Activated T-helper 2 cell treated with anti-CD3 and anti-CD28 coated beads, Interferon-gamma antibody, Interleukin-2, Interleukin-4, amounts not matched to agents 10 μg/mL and 5 μg/mL and 100 μg/mL, durations not matched to agents 14 hours and 24 hours and 36 hours (primary cell): ENCODE measurements at places on chromosomes 12 and 14.

DNA sequence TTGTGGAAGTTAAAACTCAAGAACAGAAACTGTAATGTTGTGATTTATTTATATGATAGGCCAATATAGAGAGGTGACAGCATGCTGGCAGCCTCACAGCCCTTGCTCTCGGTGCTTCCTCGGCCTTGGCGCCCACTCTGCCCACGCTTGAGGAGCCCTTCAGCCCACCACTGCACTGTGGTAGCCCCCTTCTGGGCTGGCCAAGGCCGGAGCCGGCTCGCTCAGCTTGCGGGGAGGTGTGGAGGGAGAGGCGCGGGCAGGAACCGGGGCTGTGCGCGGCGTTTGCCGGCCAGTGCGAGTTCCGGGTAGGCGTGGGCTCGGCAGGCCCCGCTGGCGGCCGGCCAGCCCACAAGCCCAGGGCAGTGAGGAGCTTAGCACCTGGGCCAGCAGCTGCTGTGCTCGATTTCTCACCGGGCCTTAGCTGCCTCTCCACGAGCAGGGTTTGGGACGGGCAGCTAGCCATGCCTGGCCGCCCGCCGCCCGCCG, 65.8 kb upstream of the SLC8A3 start:
- peaks cover 61% of the 10 kb centered on the region for H3K27me3 ChIP-seq
- no peak for DNase-seq
- no peak overlapping the region for H3K27ac ChIP-seq

DNA sequence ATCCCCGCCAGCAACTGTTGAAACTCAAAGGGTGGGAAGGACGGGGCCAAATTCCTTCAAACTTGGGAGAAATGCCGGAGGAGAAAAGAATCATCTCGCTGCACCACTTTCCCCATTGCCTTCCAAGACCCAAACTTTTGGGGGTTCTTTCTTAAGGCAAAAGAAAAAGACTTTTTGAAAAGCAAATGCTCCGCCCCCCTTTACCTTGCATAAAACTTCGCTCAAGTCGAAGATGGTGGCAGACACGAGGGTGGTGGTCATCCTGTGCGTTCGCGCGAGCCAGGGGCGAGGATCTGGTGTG, 239 bp downstream of the ZFP36L1 start:
- H3K36me3 ChIP-seq, result peaks cover 40% of the 10 kb centered on the region
- no peaks in the 10 kb centered on the region for H3K27me3 ChIP-seq
- no peak for DNase-seq
- H3K27ac ChIP-seq, result peak overlapping the region; percentile 99
- peaks cover 47% of the 10 kb centered on the region for H3K4me1 ChIP-seq

- no peaks in the 10 kb centered on the region for H3K27me3 ChIP-seq
- no peak overlapping the region for H3K4me3 ChIP-seq
- peak; percentile 23 for DNase-seq
- H3K36me3 ChIP-seq, result no peaks in the 10 kb centered on the region
These were observed 114.3 kb downstream of the KSR2 start for GRCh38 chr12:117854339-117855012.

DNA sequence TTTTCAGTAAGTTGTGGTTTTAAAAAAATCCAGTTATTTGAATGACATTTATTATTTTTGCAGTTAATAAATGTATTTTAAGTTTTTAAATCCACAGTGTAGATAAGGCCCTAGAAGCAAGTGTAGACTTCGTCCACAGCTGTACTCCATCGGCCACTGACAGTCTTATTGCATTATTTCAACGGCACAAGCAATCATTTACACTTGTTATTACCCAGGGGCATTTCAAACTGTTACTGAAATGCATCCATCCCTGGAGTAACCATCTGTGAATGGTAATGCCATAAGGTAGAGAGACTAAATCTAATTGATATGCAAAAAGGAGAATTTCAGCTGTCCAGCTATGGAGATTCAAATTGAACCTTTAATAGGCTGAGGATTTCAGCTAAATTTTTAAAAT, 48.4 kb downstream of the BICD1 start:
- peaks cover 3% of the 10 kb centered on the region for H3K27me3 ChIP-seq
- no peaks in the 10 kb centered on the region for H3K4me1 ChIP-seq

- H3K27ac ChIP-seq, result no peak overlapping the region
- no peak for DNase-seq
- H3K4me3 ChIP-seq, result no peak overlapping the region
These were observed 23.1 kb downstream of the GARIN6 start for GRCh38 chr12:99670635-99671034.

DNA sequence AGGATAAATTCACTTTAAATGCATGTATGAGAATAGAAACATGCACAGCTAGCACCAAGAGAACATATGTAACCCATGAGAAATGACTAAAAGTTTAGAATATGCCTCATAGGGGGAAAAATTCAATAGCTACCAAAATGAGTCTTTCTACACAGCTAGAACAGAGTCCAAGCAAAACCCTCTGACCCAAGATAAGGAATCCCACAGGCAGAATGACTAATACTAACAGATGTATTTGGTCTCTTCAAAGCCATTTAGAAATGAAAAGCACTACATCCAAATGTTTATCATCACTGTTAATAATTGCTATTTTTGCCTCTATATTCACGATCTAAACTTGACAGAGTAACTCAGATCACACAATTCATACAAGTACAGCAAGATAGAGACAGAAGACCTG, 44.0 kb downstream of the KICS2 start:
- no peak overlapping the region for H3K27ac ChIP-seq
- H3K27me3 ChIP-seq, result no peaks in the 10 kb centered on the region
- H3K36me3 ChIP-seq, result no peaks in the 10 kb centered on the region
- no peaks in the 10 kb centered on the region for H3K4me1 ChIP-seq
- DNase-seq, result no peak
- no peak overlapping the region for H3K4me3 ChIP-seq

- no peak overlapping the region for H3K4me3 ChIP-seq
- peaks cover 2% of the 10 kb centered on the region for H3K27me3 ChIP-seq
- DNase-seq, result no peak
- H3K4me1 ChIP-seq, result peaks cover 12% of the 10 kb centered on the region
- no peaks in the 10 kb centered on the region for H3K36me3 ChIP-seq
These were observed 6.7 kb upstream of the FBRSL1 start for GRCh38 chr12:132483208-132483607.

DNA sequence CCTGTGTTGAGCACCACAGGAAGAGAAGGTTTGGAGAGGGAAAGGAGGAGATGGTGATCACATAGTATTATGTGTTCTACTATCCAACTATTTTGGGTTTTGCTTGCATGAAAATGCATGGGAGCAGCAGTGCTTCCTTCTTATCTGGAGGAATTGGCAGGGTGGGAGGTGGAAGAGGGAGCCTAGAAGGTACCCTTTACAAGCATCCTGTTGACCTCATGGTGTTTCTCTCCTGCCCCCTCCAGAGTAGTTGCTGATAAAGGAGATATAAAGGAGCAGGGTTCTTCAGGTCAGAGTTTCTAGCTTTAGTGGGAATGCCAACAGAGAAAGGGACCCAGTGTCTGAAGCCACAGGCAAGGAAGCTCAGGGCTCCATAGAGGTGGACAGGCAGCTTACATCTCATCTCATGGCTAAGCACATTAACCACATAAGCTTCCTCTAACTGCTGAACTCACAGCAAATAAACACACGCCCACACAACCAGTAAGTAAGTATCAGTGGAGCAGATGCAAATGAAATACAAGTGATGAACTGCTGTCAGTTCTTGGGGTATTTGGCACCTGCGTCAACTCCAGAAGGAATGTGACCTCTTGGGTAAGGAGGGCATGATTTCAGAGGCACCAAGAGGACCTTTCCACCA, 174.2 kb upstream of the SLC38A2 start:
- H3K27ac ChIP-seq, result peak overlapping the region; percentile 76
- H3K4me3 ChIP-seq, result peak overlapping the region; percentile 28
- H3K36me3 ChIP-seq, result peaks cover 45% of the 10 kb centered on the region
- DNase-seq, result peak; percentile 22

GRCh38 chr12:103647267-103647666, 60.2 kb downstream of the STAB2 start:
- peaks cover 4% of the 10 kb centered on the region for H3K27me3 ChIP-seq
- DNase-seq, result no peak
- no peaks in the 10 kb centered on the region for H3K36me3 ChIP-seq
- no peaks in the 10 kb centered on the region for H3K4me1 ChIP-seq
- no peak overlapping the region for H3K4me3 ChIP-seq
- H3K27ac ChIP-seq, result no peak overlapping the region
